ENCODE measurements at places on chromosomes 11 and 22. TPM values are rescaled to one million over a fixed set of nuclear protein-coding genes. Genes with fewer than 3 reads are reported as not detected.

DNA sequence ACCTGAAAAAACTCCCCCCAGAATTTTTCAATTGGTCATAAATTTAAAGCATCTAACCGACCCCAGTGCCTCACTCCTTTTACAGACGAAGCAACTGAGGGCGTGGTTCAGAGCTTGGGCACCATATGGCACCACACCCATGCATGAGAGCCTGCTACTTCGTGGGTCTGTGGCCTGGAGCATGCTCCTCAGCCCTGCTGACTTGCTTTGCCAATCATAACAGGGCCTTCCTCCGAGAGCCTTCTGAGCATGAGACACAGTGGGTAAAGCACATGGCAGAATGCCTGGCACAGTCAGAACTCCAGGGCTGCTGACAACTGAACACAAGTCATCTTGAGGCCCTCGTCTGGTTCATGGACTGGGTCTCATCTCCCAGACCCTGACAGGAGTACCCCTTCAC lies 33.3 kb downstream of the HIRA start:
- no peak for DNase-seq

DNA sequence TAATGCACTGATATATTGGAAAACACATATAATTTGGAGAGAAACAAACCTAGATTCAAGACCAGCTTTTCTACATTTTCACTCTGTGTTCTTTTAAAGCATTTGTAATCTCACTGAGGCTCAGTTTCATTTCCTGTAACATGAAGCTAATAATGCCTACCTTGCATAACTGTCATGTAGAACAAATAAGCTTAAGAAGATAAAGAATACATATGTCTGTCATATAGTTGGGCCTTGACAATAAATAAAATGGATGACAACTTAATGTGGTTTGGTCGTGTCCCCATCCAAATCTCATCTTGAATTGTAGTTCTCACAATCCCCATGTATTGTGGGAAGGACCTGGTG lies 35.2 kb upstream of the FIBIN start:
- no peak for DNase-seq

DNA sequence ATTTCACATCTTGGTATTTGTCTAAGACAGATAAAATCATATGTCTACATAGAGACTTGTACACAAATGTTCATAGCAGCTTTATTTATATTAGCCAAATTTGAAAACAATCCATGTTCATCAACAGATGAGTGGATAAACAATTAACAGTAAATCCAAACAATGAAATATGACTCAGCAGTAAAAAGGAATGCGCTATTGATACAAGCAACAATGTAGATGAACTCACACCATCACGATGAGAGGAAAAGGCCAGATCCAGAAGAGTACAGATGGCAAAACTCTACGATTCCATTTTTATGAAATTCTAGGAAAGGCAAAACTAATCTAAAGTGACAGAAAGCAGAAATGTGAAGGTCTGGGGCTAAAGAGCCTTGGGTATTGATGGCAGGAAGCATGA lies 384.3 kb downstream of the NTM start:
- DNase-seq: no peak

Gene ABCC8
- total RNA-seq: 6.1 TPM

DNA sequence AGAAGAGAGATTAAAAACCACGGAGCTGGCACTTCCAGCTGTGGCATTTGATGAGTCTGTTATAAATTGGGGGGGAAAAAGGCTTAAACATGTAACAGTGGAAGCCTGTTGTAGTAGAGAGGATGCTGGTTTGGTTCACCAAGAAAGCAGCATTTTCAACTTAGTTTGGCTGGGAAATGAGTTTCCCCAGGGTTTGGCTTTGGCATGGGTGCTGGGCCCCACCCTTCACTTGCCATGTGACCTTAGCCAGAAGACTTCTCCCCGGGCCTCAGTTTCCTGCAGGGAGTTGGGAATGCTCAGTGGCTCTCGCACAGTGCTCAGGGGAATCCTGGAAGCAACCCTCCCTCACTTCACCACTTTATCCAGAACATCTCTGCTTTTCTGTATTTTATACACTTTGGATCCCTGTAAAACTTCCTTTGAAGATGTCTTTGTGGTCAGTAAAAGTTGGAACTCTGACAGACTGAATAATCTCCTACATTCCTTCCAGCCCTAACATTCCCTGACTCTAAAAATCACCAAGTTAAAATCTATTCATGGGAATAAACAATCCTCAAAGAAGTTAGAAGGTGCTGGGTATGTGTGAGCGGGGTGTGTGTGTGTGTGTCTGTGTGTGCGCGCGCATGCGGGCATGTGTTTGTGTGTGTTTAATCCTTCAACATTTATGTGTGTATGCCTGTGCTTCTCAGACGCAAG lies 166.0 kb downstream of the TENM4 start:
- DNase-seq: no peak

Gene LRRC74B
- not detected for total RNA-seq

Gene OR51I1
- total RNA-seq: not detected

DNA sequence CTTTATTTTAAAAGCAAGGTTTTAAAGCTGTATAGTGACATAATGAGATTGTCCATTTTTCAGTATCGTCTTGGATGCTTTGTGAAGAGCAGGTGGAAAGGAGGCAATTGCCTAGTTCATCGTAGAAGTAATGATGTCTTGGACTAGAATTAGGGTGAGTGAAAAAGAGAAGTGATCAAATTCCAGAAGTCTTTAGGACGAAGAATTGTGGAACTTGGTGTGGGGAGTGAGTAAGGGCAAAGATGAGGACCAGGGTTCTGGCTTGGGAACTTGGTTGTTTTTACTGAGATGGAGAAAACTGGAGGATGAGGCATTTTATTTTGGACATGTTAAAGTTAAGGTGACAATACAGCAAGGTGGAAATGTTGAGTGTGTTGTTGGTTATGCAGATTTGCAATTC lies 1.2 kb downstream of the ILK start:
- DNase-seq: no peak

- DNase-seq: no peak
Observed at GRCh38 chr11:14924318-14924717, 32.3 kb upstream of the CYP2R1 start.

Gene TBX1
- not detected for total RNA-seq

- no peak for DNase-seq
Observed at GRCh38 chr11:86517557-86517956, 142.9 kb downstream of the CCDC81 start.

GRCh38 chr11:20933958-20934357 lies 264.6 kb downstream of the NELL1 start:
- no peak for DNase-seq

Gene RAB3IL1
- 3.4 TPM for total RNA-seq

Gene FOLR2
- not detected for total RNA-seq

DNA sequence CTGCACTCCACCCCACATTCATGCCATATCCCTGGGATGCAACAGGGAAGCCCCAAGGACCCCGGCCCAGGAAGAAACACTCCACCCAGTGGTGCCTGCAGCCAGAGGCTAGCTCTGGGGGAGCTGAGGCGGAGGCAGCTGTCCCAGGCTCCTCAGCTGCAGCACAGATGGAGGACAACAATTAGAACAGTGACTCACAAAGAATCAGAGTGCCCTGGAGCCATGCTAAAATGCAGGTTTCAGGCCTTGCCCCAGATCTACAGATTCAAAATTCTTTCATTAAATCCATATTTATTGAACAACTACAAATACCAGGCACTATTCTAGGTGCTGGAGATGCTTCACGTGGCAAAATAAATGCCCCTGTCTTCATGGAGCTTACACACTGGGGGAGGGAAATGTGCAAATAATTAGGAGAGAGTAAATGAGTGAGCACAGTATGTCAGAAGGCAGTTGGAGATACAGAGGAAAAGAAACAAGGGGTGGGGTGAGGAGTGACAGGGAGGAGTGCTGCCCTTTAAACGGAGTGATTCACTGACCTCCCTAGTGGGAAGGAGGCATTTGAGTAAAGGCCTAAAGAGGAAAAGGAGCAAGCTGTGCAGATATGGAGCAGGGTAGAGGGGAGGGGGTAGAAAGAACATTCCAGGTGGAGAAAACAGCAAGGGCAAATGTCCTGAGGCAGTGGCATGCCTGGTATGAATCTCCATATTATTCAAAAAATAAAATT lies 73.3 kb upstream of the CSNK2A3 start:
- DNase-seq: no peak

- DNase-seq: no peak
Observed at GRCh38 chr11:77379253-77379652, 77.8 kb upstream of the GDPD4 start.

- no peak for DNase-seq
Observed at GRCh38 chr11:57619331-57619730, 21.8 kb downstream of the SERPING1 start.

Gene MS4A3
- not detected for total RNA-seq

DNA sequence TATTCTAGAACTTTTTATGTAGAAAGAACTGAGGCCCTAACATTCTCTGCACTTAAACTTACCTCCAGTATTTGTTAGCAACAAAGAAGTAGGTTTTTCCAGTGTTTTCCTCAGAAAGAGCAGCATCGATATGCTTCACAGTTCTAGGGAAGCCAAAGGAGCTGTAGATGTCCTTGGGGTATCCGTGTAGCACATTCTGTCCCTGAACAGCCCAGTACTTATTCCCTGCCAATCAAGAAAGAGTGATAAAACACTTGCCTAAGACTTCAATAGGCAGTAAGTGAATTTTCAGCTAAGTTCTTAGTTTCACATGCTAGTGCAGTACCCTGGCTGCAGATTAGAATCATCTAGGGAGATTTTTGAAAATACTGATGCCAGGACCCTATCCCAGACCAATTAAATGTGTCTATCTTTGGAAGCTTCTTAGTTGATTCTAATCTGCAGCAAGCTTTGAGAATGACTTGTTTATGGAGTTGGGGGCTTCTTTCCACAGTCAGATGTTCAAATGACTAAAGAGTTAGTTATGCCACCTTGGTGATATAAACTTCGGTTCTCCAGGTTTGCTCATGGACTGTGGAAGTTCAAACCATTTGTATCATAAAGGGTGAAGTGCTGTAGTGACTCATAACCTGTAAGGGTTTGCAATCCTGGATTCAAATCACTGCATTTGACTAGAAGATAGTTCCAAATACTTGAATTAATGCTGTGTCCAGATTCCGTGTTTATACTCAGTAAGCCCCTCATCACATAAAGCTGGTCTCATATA lies 6.5 kb downstream of the MMP1 start:
- DNase-seq: no peak

- DNase-seq: no peak
Observed at GRCh38 chr22:26822313-26822712, 164.9 kb downstream of the MIAT start.
